Progenitor cell of endocrine pancreas (in vitro differentiated cells): ENCODE measurements at places on chromosomes 3 and 15. TPM values are rescaled to one million over a fixed set of nuclear protein-coding genes. Genes with fewer than 3 reads are reported as not detected.

DNA sequence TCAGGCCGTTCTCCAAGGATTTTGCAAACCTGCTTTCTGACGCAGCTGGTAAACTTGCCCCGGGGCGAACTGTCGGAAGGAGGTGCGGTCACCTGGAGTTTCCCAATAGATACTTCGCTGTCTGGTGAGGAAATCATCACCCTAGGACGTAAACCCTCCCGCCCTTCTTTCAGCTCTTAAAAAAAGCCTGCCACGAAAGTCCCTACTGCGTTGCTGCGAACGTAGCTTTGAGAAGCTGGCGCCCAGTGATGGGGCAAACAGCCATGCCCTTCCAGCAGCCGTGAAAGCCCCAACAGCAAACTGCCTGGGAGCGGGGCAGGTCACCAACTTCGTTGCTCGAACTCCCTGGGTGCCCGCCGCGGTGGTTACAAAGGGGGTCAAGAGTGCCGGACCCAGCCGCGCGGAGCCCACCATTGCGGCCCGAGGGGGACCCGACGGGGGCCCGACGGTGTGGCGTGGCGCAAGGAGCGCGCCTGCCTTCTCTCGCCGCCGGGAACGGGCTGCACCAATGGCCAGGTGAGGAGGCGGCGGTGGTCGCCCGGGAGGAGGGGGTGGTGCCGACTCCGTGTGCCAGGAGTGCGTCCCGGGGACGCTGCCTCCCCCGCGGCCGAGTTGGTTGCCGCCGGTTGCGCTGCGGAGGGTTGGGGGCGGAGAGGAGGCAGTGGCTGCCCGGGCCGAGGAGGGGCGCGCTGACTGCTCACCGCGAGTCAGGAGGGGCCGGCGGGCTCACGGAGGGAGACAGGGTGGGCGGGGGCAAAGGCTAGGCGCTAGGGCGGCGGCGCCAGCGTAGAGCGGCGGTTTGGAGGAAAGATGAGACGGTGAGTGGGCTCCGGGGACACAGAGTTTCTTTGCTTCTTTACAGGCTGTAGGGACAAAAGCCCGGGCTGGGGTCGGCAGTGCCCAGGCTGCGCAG is at the start of gene PHLDB2:
Gene PHLDB2, plus strand, starts transcription at position 205 of the 913 bp plus-strand sequence. CDS start 24,813 bp downstream, outside the sequence.
- peak within 1 kb of the TSS; percentile 87 for H3K4me3 ChIP-seq
- peak within 1 kb of the TSS; percentile 87 for H3K27ac ChIP-seq
- no peaks in the 10 kb centered on the region for H3K27me3 ChIP-seq
- H3K36me3 ChIP-seq: peaks cover 4% of the 10 kb centered on the region
- peak; percentile 73 for DNase-seq
- peaks cover 48% of the 10 kb centered on the region for H3K4me1 ChIP-seq

- no peak overlapping the region for H3K4me3 ChIP-seq
- H3K4me1 ChIP-seq: peaks cover 2% of the 10 kb centered on the region
- H3K27ac ChIP-seq: no peak overlapping the region
- no peak for DNase-seq
- no peaks in the 10 kb centered on the region for H3K27me3 ChIP-seq
Observed at GRCh38 chr3:79253271-79253670, 514.5 kb downstream of the ROBO1 start.

Gene GOLGA6D
- total RNA-seq: 0.13 TPM in 1 of 2 replicates, not detected in the other

GRCh38 chr3:104952146-104952972 is 414.4 kb upstream of the ALCAM start:
- no peak overlapping the region for H3K27ac ChIP-seq
- no peak overlapping the region for H3K4me3 ChIP-seq
- no peaks in the 10 kb centered on the region for H3K27me3 ChIP-seq
- no peaks in the 10 kb centered on the region for H3K36me3 ChIP-seq

GRCh38 chr3:50226888-50227389 is 9.1 kb upstream of the GNAI2 start:
- no peak for DNase-seq
- H3K27ac ChIP-seq: peak overlapping the region; percentile 27
- no peaks in the 10 kb centered on the region for H3K36me3 ChIP-seq
- H3K4me3 ChIP-seq: peak overlapping the region; percentile 72

DNA sequence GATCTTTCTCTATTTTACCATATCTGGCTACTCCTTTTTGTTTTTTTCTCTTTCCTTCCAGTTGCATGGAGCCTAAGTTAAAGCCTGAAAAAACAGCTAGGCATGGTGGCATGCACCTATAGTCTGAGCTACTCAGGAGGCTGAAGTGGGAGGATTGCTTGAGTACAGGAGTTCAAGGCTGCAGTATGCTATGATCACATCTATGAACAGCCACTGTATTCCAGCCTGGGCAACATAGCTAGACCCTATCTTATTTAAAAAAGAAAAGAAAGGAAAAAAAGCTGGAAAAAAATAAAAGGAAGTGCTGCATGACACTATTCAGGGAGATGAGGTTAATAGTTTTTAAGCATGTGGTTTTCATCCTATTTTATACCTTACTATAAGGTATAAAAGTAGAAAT is 4.0 kb upstream of the SKIL start:
- H3K27me3 ChIP-seq: no peaks in the 10 kb centered on the region
- no peak overlapping the region for H3K4me3 ChIP-seq
- H3K4me1 ChIP-seq: peaks cover 38% of the 10 kb centered on the region
- no peak for DNase-seq

- peaks cover 12% of the 10 kb centered on the region for H3K4me1 ChIP-seq
- no peak overlapping the region for H3K4me3 ChIP-seq
- DNase-seq: no peak
- peak overlapping the region; percentile 73 for H3K27ac ChIP-seq
Observed at GRCh38 chr3:40461161-40461560, 4.0 kb downstream of the RPL14 start.

Gene CNTN6
- 0.17 and 0.36 TPM in 2 replicates for total RNA-seq

DNA sequence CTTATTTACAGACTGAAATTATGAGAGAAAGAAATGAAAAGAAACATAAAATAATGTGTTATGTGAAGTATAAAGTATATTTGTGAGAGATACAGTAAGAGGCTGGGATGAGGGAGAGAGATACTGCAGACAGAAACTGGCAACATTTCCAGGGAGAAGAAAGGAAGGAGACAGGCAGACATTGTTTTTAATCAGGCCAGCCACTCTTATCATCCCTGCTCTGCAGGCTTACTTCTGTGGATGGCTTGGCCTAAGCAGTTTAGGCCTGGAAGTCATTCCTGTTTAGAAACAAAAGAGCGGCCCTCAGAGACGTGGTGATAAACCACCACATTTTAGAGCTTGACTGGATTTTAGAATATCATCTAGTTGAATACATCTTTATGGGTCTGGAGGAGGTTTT is 12.4 kb downstream of the PCCB start:
- H3K4me3 ChIP-seq: no peak overlapping the region
- no peaks in the 10 kb centered on the region for H3K27me3 ChIP-seq

- H3K4me3 ChIP-seq: no peak overlapping the region
- no peak for DNase-seq
- H3K4me1 ChIP-seq: no peaks in the 10 kb centered on the region
- H3K36me3 ChIP-seq: peaks cover 14% of the 10 kb centered on the region
- H3K27me3 ChIP-seq: no peaks in the 10 kb centered on the region
Observed at GRCh38 chr15:65110676-65111292, 4.2 kb downstream of the UBAP1L start.

DNA sequence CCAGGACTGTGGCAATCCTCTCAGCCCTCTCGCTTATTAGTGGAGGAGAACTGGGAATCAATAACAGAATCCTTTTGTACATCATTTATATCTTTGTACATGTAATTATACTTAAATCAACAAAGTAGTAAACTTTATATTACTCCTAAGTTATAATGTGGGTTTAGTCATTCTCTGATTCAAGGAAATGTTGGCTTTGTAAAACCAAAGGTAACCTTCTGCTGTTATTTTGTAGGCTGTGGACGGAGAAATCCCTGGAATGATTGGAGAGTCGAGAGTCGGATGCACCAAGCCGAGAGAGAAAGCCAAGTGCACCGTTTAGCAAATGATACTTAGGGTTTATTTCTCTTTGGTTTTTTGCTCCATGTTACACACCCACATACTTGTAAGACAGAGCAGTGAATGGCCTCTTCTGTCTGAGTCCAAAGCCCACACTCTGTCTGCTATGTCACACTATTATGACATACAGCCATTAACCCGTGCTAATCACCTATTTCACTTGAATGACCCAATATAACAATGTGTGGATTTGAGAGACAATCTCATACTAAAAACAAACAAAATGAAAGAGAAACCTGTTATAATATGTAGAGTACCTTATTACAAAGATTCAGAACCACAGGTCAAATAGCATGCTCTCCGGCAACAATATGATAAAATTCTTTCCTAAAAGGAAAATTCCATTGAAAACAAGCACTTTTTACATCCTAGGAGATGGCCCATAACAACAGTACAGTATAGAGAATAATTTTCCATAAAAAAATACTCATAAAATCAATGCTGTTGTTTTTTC is 72.2 kb downstream of the MECOM start:
- peaks cover 4% of the 10 kb centered on the region for H3K36me3 ChIP-seq
- no peak overlapping the region for H3K4me3 ChIP-seq
- peak overlapping the region; percentile 48 for H3K27ac ChIP-seq
- DNase-seq: no peak

DNA sequence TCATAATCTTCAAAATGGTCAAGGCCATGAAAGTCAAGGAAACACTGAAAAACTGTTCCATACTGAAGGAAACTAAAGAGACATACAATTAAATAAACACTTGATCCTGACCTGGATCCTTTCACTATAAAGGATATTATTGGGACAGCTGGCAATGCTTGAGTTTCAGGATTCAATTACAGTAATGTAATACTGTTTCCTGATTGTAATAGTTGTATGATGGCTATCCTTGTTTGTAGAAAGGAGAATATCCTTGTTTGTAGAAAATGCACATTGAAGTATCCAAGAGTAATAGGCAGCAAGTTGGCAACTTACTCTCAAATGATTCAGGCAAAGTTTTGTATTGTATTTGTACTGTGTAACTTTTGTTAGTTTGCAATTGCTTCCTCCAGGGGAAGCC is 4.6 kb downstream of the CIDEC start:
- no peaks in the 10 kb centered on the region for H3K36me3 ChIP-seq
- no peak overlapping the region for H3K4me3 ChIP-seq
- no peak overlapping the region for H3K27ac ChIP-seq
- no peak for DNase-seq
- H3K27me3 ChIP-seq: peaks cover 9% of the 10 kb centered on the region
- no peaks in the 10 kb centered on the region for H3K4me1 ChIP-seq

Gene ERICH6
- 0.49 TPM in 1 of 2 replicates, not detected in the other for total RNA-seq

- DNase-seq: no peak
- H3K4me1 ChIP-seq: peaks cover 20% of the 10 kb centered on the region
- no peaks in the 10 kb centered on the region for H3K27me3 ChIP-seq
- H3K4me3 ChIP-seq: no peak overlapping the region
- H3K27ac ChIP-seq: no peak overlapping the region
Observed at GRCh38 chr3:44240061-44240460, 1.6 kb upstream of the TOPAZ1 start.

GRCh38 chr15:45307230-45307924 is 55.3 kb downstream of the SLC28A2 start:
- H3K4me1 ChIP-seq: peaks cover 10% of the 10 kb centered on the region
- H3K36me3 ChIP-seq: no peaks in the 10 kb centered on the region
- no peak overlapping the region for H3K27ac ChIP-seq
- no peak overlapping the region for H3K4me3 ChIP-seq
- DNase-seq: no peak
- peaks cover 20% of the 10 kb centered on the region for H3K27me3 ChIP-seq

- no peak overlapping the region for H3K4me3 ChIP-seq
- no peaks in the 10 kb centered on the region for H3K27me3 ChIP-seq
- no peaks in the 10 kb centered on the region for H3K4me1 ChIP-seq
- no peak overlapping the region for H3K27ac ChIP-seq
- DNase-seq: no peak
- H3K36me3 ChIP-seq: peaks cover 4% of the 10 kb centered on the region
Observed at GRCh38 chr3:23157331-23157730, 45.8 kb upstream of the UBE2E2 start.

- no peaks in the 10 kb centered on the region for H3K36me3 ChIP-seq
- H3K27me3 ChIP-seq: peaks cover 8% of the 10 kb centered on the region
- no peak overlapping the region for H3K27ac ChIP-seq
- DNase-seq: no peak
- H3K4me3 ChIP-seq: no peak overlapping the region
Observed at GRCh38 chr3:127157171-127157828, 35.6 kb upstream of the PRR23E start.

Gene CDHR4
- total RNA-seq: not detected in 2 replicates

DNA sequence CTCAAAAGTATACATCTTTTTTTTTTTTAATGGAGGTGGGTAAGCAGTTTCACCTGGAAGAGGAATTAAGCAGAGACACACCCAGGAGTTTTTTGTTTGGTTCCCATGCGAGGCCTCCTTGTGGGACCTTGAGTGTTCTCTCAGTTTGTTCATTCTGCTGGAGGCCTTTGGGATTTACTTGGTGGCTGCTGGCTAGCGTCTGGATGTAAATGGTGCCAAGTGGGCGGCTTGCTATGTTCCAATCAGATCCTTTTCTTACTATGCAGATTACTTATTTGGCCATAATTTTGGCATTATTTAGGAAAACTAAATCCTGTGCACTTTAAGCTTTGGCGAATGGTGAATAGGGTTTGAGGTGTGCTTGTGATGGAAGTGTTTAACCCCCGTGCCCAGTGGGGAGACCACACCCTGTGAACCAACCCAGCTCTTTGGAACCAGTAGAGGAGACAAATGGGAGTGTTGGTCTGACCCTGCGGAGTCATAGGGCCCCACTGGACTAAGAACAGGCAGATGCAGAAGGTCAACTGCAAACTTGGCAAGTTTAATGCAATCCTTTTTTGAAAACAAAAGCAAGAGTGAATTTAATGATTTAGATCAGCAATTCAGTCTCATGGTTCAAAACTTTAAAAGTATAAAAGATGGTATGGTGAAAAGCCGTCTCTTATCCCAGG is 79.4 kb downstream of the EBLN2 start:
- H3K4me1 ChIP-seq: peaks cover 7% of the 10 kb centered on the region
- DNase-seq: no peak
- H3K27me3 ChIP-seq: peaks cover 4% of the 10 kb centered on the region

DNA sequence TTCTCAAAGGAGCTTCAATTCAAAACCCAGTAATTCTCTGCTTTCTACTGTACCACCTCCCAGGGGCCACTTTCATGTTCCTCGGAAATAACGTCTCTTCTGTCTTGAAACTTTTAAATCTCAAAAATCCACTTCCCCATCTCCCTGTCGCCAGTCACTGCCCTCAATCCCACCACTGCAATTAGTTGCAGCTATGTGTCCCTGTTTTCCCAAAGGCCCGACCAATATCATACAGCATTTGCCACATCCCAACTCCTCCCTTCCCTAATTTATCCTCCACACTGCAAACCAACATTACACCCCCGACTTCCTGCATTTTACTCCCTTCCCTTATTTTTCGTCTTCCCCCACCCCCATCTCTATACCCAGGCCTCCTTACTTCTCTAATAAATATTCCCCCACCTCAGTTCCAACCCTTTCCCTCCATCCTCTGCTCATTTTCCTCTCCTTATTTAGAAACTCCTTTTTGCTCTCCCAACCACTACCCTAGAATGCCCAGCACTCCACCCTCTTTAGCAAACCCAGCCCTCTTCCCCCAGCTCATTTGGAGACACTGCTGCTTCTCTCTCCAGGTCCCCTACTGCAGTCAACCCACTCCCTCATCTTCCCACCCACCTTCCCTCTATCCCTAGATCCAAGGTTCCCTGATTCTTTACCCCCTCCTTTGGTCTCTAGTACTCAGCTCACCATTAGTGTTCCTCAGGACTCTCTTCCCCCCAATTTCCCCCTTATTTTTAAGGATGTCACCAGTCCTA is 1.1 kb downstream of the NPTN start:
- H3K27ac ChIP-seq: peak overlapping the region; percentile 70
- no peaks in the 10 kb centered on the region for H3K36me3 ChIP-seq
- H3K27me3 ChIP-seq: peaks cover 7% of the 10 kb centered on the region
- H3K4me1 ChIP-seq: peaks cover 38% of the 10 kb centered on the region
- H3K4me3 ChIP-seq: peak overlapping the region; percentile 82

Gene SLC24A1
- total RNA-seq: 9.6 and 10.3 TPM in 2 replicates
